ENCODE measurements at places on chromosomes 1 and 21.

DNA sequence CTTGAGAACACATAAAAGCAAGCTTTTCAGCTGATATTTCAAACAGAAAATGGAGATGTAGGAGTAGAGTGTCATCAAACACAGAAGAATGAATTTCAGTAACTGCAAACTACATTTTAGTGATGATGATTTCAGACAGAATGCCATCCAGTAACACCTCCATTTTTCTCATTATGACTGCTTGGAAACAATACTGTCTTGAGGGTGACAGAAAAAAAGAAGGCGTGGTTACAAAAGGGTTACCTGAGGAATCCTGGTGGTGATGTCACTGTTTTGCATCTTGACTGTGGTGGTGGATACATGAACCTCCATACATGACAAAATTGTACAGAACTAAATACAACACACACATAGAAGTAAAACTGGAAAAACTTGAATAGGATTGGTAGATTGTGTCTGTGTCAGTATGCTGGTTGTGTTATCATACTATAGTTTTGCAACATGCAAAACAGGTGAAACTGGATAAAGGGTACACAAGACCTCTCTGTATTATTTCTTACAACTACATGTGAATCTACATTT, 375.9 kb downstream of the PTBP2 start:
- DNase-seq, result no peak

GRCh38 chr1:63126104-63126503, 196.3 kb upstream of the FOXD3 start:
- no peak for DNase-seq

- DNase-seq, result no peak
These were observed 124.2 kb downstream of the GALNT2 start for GRCh38 chr1:230191079-230191804.

DNA sequence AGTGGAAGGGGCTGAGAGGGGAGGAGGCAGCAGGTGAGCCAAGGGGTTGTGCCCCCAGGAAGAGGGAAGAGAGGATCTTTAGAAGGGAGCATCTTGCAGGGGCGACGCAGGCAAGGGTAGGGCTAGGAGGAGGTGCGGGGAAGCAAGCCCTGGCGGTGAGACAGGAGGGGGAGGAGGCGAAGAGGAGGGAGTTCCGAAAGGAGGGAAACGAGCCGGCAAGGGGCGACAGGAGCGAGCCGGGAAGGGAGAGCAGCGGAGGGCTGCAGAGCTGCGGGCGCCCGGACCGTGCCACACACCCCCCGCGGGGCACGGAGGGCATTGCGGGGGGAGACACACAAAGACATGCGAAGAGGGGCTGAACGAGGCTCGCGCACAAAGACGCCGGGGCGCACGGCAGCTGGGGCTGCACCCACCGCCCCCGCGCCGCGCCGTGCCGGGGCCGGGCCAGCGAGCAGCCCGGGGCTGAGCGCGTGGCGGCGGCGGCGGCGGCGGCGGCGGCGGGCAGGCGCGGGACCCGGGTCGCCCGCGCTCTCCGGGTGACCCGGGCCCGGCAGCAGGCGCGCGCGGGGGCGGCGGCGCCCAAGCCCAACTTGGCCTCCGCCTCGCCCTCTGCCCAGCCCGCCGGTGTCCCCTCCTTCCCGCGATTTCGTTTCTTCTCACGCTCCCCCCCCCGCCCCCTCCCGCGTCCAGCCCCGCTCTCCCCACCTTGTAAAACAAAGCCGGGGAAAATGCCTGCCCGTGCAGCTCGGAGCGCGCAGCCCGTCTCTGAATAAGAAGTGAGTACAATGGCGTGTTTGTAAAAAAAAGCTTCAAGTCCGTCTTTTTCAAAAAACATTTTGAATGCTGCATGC, at the start of gene KCNK2:
KCNK2 (plus strand) TSS at position 206 of the 851 bp plus-strand sequence. CDS start 649 bp downstream, outside the sequence.
- no peak for DNase-seq

DNA sequence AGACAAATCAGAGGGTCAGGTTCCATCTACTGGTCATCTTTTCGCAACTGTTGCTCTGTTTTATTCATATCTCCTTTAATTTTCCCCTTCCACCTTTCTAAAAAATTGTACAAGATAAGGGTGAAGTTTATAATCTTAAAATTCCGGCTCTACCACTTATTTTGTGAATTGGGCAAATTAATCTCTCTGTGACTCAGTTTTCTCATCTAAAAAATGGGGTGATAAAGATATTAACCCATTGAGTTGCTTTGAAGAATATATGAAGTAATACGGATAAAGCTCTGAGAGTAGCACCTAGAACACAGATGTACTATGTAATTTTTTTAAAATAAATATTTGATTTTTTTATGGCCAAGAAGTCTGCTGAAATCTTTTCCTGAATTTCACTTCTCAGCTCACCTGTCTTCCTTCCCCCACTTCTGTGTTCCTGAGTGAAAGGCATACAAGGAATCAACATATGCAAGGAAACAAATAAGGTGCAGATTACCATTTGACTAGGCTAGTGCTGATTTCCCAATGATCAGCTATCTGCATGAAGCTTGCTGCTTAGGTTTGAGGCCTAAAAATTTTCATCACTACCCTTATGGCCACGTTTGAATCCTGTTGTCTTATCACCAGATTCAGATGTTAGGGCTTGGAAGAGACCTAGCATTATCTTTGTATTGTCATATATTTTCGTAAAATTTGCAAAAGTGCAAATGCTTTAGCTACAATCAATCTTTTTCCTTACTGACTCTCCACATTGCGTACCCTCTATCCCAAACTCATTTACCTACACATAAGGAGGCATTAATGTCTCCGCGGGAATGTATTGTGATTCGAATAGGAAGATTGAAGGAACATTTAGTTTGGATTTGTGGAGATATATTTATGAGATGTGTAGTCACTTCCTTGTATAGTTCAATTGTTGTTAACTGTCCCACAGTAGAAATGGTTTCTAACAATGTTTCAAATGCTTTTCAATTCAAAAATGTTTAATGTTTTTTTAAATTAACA, 718.3 kb upstream of the PTBP2 start:
- DNase-seq, result no peak

GRCh38 chr1:11475748-11476147, 3.2 kb upstream of the DISP3 start:
- DNase-seq, result no peak

GRCh38 chr1:230084408-230085177, 17.6 kb downstream of the GALNT2 start:
- no peak for DNase-seq

DNA sequence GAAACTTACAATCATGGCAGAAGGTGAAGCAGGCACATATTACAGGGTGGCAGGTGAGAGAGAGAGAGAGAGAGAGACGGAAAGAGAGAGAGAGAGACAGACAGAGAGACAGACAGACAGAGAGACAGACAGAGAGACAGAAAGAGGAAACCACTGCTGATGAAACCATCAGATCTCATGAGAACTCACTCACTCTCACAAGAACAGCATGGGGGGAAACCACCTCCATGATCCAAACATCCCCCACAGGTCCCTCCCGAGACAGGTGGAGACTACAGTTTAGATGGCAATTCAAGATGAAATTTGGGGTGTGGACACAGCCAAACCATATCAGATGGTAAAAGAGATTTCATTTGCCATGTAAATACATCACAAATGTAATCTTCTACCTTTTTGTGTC, 708.1 kb downstream of the MRPL39 start:
- no peak for DNase-seq

GRCh38 chr1:86273066-86273465, 116.5 kb upstream of the COL24A1 start:
- DNase-seq, result no peak

- no peak for DNase-seq
These were observed 541.3 kb downstream of the OMA1 start for GRCh38 chr1:58005212-58005611.

GRCh38 chr1:211490821-211491415, 1.0 kb downstream of the RD3 start:
- DNase-seq, result no peak

DNA sequence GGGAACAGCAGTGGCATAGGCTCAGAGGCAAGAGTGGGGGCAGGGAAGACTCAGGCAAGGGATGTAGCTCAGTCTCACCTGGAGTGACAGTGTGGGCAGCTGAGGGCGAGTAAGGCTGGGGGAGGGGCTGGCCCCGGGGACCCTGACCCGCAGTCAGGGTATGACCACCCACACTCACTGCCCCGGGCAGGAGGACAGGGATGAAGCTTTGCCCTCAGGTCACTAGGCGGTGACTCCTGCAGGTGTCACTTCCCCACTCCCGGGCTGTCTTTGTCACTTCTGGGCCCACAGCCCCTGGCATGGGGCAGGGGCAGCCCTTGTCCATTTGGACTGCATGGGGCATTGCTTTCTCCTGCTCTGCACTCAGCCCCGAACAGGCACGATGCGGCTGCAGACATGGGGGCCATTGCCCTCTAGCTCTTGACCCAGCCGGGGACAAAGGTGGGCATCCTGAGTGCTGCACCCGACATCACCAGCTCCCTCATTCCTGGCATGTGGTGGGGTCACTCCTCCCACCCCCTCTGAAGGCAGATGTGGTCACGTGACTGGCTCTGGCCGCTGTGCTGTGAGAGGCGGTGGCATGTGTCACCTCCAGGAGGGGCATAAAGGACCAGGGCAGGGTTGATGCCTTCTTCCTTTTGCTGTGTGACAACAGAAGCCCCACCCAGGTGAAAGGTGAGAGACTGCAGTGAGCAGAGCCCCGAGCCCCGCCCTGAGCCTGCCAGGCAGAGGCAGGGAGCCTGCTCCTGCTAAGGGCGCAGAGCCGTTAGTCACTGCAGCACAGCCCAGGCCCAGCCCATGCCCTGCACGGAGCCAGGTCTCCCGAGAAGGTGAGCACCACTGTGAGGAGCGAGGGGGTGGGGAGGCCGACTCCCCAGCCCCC, 66.0 kb downstream of the MATN1 start:
- DNase-seq, result no peak

DNA sequence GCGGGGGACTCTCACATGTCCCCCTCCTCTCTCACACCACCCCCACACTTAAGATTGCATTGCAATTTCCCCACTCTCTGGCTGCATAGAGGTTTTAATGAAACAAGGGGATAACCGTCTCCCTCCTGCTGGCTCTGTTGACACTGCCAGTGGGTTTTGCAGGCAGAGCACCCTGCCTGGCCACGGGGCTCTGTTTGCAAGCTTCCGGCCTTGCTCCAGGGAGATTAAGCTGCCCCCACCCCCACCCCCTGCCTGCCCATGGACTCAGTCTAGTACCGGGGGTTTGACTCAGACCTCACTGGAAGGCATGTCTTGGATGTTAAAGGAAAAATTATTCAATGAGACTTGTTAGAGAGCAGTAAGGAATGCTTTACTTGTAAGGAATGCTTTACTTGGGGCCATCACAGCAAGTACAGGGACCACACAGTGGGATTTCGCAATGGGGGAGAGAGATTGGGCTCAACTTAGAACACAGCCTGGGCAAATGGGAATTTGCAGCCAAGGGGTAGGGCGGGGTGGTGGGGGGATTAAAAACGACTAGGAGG, 101.0 kb downstream of the AJAP1 start:
- DNase-seq, result no peak

DNA sequence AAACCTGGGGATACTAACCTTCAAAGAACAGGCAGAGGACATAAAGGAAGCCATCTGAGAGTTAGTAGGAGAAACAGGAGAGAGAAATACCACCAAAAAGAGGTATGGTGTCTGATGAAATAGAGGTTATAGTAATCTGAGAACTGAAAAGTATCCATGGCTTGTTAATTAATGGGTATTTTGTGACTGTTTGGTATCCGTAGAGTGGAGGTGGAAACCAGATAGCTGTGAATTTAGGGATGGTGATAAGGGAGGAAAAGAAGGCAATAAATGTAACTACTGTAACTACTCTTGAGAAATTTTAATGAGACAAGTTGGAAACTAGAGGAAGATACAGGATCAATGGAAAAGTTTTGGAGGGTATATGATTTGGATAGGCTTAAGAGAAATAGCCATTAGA, 27.5 kb downstream of the PRKAA2 start:
- DNase-seq, result no peak

DNA sequence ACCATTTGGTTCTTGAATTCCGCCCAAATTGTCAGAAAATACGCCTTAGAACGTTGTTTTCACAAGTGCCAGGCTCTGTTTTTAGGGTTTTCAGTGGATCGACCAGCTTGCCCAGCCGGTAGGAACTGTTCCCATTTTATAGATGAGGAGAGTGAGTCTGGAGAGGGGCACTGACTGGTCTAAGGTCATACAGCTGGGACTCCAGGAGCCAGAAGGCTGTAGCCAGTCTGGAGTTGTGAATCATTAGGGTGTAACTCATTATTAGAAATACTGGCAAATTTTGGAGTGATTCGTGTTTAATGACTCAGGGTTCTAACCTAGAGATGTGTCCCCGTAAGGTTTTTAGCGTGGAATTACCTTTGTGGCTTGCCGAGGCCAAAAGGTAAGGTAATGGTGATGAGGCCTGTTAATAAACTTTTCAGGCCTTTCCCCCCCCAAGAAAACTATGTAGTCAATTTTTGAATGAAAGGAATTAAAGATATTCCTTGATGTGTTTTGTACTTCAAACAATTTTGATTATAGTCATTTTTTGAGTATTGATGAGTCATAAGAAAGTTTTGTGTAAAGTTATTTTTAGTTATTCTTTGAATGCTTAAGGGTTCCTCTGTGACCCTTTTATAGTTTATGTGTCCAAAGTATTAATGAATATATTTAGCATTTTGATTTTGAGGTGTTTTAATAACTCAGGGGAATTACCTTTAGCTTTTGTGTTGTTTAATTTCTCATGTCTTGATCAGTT, 2.1 kb downstream of the DYRK1A start:
- no peak for DNase-seq

GRCh38 chr1:193434319-193434718, 247.9 kb upstream of the B3GALT2 start:
- DNase-seq, result no peak

- DNase-seq, result no peak
These were observed 249.8 kb downstream of the USH2A start for GRCh38 chr1:216173376-216173995.

DNA sequence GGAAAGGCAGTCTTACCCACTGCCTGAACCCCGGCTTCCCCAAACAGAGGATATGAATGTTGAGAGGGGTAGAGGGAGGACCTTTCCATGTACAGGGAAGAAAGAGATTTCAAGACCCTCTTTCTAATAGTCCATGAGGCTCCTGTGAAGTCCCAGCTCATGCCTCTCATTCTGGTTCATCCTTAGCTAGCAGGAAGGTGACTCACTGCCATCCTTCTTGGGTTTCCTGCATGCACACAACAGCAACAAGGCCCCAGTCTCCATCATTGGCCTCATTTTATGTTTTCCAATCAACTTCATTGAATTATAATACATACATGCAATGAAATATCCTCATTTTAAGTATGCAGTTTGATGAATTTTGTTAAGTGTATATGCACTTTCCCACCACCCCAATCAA, 46.2 kb downstream of the SYT2 start:
- no peak for DNase-seq

DNA sequence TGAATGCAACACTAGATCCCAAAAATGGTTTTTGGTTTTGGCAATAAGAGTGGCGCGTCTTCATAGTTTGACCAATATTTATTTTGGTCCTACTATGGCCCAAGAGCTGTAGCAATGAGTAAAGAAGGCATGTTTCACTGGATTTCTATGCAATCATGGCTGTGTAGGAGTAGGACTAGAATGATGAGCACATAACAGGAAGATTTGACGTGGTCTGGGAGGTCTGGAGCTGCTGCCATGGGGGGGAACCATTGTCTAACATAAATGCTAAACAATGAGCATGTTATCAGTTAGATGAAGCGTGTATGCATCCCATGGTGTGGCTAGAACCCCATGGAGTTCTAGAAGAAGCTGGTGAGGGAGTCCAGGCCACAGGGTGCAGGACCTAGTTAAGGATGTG, 38.3 kb downstream of the OLIG1 start:
- DNase-seq, result no peak

- no peak for DNase-seq
These were observed 70.2 kb downstream of the FOXD2 start for GRCh38 chr1:47507881-47508701.
